Frontal cortex (tissue), 4 donors: ENCODE measurements at places on chromosomes 7 and 10. TPM values are rescaled to one million over a fixed set of nuclear protein-coding genes. Genes with fewer than 3 reads are reported as not detected.

- no peak for DNase-seq
Measured at GRCh38 chr10:50497758-50498157, 126.0 kb downstream of the SGMS1 start.

DNA sequence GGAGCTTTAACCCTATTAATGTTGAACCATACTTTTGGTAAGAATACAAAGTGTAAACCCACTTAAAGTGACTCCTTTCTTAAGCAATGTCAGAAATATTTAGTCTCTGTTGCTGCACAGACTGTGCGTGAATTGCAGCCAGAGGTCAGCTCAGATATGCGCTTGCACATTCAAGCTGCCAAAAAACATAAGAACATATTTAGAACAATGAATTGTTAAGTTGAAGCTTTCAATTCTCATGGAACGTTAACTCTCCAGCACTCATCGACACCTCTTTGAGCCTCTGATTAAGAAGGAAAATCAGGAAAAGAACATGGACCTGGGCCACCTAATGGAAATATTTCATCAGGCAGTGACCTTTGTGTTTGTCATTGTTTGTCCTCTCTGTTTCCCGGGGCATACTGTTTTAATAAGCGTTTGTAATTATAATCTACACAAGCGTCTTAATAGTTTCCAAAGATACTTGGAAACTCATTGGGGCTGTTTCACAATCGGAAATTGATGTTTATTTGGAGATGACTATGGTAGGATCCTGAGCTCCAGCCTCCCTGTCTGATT, 193.0 kb upstream of the CELF2 start:
- no peak for DNase-seq

- no peak for DNase-seq
Measured at GRCh38 chr7:143002898-143003297, 24.0 kb downstream of the OR9A2 start.

- no peak for DNase-seq
Measured at GRCh38 chr7:130909881-130910672, 176.1 kb upstream of the KLF14 start.

- no peak for DNase-seq
Measured at GRCh38 chr7:17696422-17696821, 243.9 kb downstream of the SNX13 start.

MYL7 gene
- 1.6 TPM for total RNA-seq

DNA sequence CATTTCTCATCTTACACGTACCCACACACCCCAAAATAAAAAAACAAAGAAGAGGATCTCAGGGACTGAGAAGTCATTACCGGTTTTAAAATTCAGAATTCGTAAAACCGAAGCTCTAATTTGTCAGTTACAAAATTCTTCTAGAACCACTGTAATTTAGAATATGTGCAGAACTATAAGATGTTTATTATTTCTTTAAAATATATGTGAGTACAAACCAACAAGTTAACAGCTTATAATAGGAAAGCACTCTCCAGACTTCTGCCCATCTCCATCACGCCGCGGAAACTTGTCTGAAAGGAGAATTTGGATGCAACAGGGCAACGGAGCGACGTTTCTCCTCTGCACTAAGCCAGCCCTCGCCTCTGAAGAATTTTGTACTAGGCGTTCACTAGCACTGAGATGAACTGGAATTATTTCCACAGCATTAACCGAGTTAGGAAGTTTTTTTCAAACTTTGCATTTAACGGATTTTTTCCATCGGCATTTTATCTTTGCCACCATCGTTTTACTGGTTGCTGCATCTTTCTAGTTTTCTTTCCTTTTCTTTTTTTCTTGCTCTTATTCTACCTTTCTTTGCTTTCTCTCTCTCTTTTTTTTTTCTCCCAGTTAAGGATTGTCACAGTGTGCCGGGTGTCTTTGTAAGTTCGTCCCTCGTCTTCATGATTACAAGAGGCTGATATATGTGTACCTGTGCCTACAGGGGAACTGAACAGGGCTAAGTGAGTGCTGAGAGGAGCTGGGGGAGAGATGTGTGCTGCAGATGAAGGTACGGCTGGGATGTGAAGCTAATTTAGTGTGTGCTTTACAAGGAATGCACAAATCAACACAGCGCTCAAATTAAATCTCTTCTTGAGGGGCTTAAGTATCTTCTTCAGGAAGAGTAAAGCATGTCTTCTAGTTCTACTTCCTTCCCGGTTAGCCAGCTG, 295.9 kb upstream of the NFE2L3 start:
- no peak for DNase-seq

DNA sequence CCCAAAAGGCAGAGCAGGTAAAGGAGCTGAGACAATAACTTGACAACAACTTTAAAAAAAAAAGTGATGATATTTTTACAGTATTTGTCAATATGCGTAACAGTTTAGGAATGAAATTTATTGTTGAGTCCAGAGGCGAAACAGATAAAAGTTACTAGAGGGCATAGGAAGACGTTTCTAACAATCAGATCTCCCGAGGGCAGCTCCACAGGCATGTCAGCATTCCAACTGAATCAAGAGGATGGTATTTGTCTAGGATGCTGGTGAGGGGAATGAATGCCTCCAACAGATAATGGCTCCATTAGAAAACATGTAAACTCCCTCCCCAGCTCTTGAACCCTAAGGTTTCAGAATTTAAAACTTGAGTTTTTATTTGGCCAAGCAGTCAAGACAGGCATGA, 733.9 kb upstream of the SORCS1 start:
- no peak for DNase-seq

MMD2 gene
- total RNA-seq, result 2.4 TPM

CPA2 gene
- total RNA-seq, result not detected

DNA sequence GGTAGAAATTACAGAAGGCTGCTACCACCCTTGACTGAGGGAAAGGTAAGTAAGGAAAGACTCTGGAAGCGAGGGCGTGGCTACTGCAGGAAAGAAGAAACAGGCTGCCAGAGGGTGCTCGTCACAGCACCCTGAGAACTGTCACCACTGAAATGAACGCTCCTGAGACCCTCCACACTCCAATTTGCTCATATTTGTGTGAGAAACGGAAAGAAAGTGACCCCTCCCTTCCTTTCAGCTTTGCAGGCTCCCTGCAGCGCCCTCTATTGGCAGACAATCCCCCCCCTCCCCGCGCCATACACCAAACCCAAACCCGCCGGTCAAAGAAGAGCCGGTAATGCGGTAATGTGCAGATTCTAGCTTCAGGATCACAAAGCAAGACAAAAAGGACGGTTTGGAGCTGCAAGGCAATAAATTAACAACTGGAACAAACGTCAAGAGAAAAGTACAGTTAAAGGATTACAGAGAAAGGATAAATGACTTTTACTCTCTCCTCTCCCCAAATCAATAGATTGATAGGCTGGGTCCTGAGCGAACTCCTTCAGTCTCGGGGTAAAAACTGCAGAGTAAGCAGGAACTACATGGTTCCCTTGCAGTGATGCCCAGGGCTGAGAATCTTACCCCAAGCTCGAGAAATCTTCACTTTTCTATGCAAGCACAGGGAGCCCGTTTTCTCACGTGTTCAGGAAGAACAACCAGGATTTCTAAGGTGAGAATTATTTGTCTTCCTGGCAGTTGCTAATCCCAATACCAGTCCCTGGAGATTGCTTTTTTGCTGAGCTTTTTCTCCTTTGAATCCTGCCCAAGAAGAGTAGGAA, 47.6 kb downstream of the STEAP1B start:
- no peak for DNase-seq

- no peak for DNase-seq
Measured at GRCh38 chr10:21095073-21095472, 198.0 kb upstream of the NEBL start.
